ENCODE measurements at places on chromosomes 7 and 10. TPM values are rescaled to one million over a fixed set of nuclear protein-coding genes. Genes with fewer than 3 reads are reported as not detected.

DNA sequence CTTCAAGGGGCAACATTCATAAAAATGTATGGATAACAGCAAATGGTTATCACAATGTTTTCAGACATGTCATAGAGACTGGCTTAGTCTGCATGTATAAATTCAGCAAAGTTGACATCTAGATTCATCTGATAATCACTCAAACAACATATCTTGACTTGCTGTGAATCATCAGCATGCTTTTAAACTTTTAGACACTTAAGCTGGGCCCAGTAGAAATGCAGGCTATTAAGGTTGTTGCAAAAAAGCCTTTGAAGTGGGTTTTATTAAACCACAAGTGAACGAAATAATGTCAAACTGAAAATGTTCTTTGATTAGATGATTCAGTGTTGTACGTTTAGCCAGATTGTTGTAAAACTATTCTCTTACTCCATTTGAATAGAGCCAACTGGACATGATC is 759.6 kb downstream of the NXPH1 start:
- no peaks in the 10 kb centered on the region for H3K4me1 ChIP-seq
- DNase-seq = no peak
- H3K36me3 ChIP-seq = no peaks in the 10 kb centered on the region
- H3K27me3 ChIP-seq = no peaks in the 10 kb centered on the region
- H3K4me3 ChIP-seq = no peak overlapping the region

- H3K27ac ChIP-seq = no peak overlapping the region
- H3K27me3 ChIP-seq = no peaks in the 10 kb centered on the region
- DNase-seq = no peak
- no peak overlapping the region for H3K4me3 ChIP-seq
Observed at GRCh38 chr10:32426186-32426585, 19.8 kb upstream of the CCDC7 start.

CALCR gene
- total RNA-seq = 1.4 TPM

GRCh38 chr10:118497227-118497626 is 98.2 kb downstream of the PRLHR start:
- no peak overlapping the region for H3K27ac ChIP-seq
- no peak for DNase-seq
- peaks cover 2% of the 10 kb centered on the region for H3K4me1 ChIP-seq

DNA sequence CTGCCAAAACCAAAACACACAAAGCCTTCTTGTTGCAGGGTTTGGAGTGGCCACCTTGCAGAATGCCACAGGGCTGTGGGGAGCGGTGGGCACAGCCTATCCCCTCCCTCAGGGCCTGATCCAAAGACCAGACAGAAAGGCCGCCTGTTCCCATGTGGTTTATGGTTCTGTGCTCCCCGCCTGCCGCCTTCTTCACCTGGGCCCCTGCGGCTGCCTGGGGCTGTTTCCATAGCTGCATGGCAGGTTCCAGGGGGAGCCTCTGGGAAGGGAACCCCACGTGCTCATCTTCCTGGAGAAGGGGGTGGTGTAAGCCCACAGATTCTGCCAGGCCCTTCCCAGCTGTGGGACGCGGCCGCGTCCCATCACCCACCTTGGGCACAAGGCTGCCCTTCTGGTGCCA is 70.7 kb upstream of the EZH2 start:
- no peaks in the 10 kb centered on the region for H3K4me1 ChIP-seq
- H3K27me3 ChIP-seq = no peaks in the 10 kb centered on the region
- H3K36me3 ChIP-seq = no peaks in the 10 kb centered on the region
- H3K4me3 ChIP-seq = no peak overlapping the region

- peak; percentile 89 for DNase-seq
- H3K4me3 ChIP-seq = peak overlapping the region; percentile 48
- no peaks in the 10 kb centered on the region for H3K27me3 ChIP-seq
Observed at GRCh38 chr10:95229724-95230627, 35.9 kb downstream of the ACSM6 start.
